T-helper 2 cell treated with Interferon-gamma antibody and Interleukin-4, amounts not matched to agents 100 ng/mL and 5 ng/mL, for 36 hours (primary cell): ENCODE measurements at places on chromosomes 5 and 9. TPM values are rescaled to one million over a fixed set of nuclear protein-coding genes. Genes with fewer than 3 reads are reported as not detected.

The NMUR2 gene
- total RNA-seq, result not detected in 2 replicates

The OLFM1 gene
- total RNA-seq, result not detected in 2 replicates

The SLC45A2 gene
- 0.14 and 0.23 TPM in 2 replicates for total RNA-seq

The MZB1 gene
- 61.8 and 65.3 TPM in 2 replicates for total RNA-seq

The GPR21 gene
- total RNA-seq, result 0.23 and 0.91 TPM in 2 replicates

The SH3PXD2B gene
- total RNA-seq, result 0.14 and 0.27 TPM in 2 replicates

The CAVIN4 gene
- total RNA-seq, result 0.43 and 0.66 TPM in 2 replicates

The NME5 gene
- not detected in 2 replicates for total RNA-seq

The LCN6 gene
- not detected in 2 replicates for total RNA-seq

The LCN9 gene
- not detected in 2 replicates for total RNA-seq

The GMCL2 gene
- not detected in 2 replicates for total RNA-seq

The FOXD1 gene
- total RNA-seq, result 0.07 and 0.11 TPM in 2 replicates

The INSL6 gene
- total RNA-seq, result not detected in 2 replicates

The NUTM2F gene
- not detected in 2 replicates for total RNA-seq

The IFNA2 gene
- not detected in 2 replicates for total RNA-seq
